ENCODE measurements at places on chromosomes 7 and 10. TPM values are rescaled to one million over a fixed set of nuclear protein-coding genes. Genes with fewer than 3 reads are reported as not detected.

POU6F2 gene
- not detected for polyA plus RNA-seq

LHFPL3 gene
- not detected for polyA plus RNA-seq

TRIL gene
- polyA plus RNA-seq, result 0.15 TPM

- no peak for DNase-seq
These were observed 16.8 kb upstream of the ZNF467 start for GRCh38 chr7:149790146-149790548.

- DNase-seq, result no peak
These were observed 15.0 kb downstream of the MTURN start for GRCh38 chr7:30149640-30150272.
